Stimulated activated CD8-positive, alpha-beta memory T cell treated with anti-CD3 and anti-CD28 coated beads, Interleukin-4, amount 100 ng/mL, for 4 hours (primary cell): ENCODE measurements at places on chromosomes 7 and 10.

DNA sequence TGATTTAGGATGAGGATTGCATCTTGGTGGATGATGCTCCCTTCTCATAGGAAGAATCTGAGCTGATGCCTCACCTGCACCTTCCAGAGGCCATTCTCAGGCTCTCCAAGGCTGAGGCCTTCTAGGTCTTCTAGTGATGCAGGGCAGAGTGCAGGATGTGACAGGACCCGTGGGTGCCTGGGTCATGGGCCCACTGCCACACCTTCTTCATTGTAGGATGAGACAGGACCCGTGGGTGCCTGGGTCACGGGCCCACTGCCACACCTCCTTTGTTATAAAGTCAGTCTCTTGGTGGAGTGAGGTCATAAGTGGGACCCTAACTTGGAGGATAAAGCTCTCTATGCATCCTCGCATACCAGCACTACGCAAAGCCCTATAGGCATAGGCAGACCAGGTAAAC lies 109.9 kb upstream of the TCERG1L start:
- no peak for DNase-seq

GRCh38 chr7:42527004-42527403 lies 290.0 kb upstream of the GLI3 start:
- DNase-seq, result no peak

- no peak for DNase-seq
Measured at GRCh38 chr10:43453266-43453831, 16.4 kb downstream of the ZNF487 start.

DNA sequence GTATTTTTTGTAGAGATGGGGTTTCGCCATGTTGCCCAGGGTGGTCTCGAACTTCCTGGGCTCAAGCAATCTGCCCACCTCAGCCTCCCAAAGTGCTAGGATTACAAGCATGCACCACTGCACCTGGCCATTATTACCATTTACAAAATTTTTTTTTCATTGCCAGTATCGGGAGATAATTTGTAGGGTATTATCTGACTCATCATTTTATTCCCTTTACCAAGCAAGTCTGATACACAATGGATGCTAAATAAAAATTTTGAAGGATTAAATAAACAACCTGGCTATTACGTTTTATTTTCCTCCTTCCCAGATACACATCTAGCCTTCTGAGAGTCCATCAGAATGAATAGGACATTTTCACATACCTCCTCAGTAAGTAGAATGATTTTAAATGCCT lies 38.1 kb upstream of the CPN1 start:
- no peak for DNase-seq

GRCh38 chr10:86090807-86091206 lies 275.8 kb downstream of the GRID1 start:
- DNase-seq, result no peak

DNA sequence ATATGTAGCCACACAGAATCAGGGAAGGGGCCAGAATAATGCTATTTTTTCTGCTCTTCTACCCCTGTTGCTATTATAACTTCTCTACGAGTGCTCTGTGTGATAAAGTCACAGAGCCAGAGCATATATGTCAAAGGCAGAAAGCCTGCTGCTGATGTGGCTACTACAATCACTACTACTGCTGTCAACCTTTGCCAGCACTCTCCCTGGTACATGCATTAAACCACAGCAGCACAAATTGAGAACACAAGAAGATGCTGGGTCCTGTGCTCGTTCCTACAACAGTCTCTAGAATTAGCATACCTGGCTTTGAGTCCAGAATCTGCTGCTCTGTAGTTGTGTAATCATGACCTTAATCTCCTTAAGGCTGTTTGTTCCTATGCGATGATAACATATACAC lies 108.6 kb downstream of the SEMA3A start:
- no peak for DNase-seq

GRCh38 chr7:110470420-110470819 lies 620.5 kb upstream of the LRRN3 start:
- no peak for DNase-seq

GRCh38 chr10:98016772-98017475 lies 13.5 kb downstream of the CRTAC1 start:
- DNase-seq, result no peak

DNA sequence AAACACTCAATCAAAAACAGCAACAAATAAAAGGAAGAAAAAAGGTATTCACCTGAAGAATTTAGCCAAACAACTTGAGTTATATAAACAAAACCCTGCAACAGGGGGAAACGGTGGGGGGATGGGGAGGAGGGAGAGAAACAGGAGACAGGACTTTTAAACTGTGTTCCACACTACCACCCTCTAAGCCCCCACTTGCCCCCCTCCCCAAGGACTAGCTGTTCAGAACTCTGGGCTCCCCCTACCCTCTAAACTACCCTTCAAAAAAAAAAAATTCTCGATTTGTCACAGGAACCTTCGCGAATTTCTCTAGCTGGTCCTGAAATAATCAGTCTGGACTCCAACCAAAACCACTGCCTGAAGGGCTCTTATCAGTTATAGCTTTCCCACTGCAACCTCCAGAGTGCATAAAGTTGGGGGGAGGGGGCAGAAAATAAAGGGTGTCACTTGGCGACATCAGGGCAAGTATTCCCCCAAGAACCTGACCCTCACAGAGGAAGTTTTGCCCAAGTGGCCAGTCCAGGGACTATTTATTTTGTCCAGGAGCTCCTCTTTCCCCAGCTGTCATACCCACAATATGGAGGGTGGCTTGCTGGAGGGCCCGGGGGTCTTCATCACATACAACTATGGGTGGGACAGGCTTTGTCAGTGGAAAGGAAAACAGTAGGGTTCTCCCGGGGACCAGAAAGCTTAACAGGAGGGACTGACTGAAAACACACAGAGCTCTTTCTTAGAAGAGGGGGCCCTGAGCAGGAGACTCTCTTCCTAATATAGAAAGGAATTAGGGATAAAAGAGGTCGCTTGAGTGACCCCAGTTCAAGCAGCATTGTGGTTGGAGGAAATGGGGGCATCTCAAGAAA lies 1.3 kb downstream of the UBE2H start:
- DNase-seq, result no peak

DNA sequence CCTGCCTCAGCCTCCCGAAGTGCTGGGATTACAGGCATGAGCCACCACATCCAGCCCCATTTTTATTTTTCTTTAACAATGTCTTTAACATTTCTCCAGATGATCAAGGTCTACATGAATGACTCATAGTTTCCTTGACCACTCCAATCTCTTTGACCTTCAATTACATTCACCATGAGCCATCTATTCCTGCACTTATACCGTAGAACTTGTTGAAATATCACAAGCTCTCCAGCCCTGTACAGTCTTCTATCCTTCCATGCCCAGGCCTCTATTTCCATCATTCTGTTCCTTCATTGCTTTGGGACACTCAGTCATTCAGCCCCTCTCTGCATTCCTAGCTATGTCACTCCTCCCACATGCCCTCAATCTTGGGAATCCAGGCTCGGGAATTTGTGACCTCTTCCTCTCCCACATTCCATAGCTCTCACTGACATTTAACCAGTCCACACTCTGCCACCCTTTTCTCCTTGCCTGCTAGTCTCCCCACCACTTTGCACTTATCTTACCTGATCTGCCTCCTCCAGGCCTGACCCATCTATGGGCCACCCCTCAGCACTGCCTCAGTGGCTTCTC lies 151.8 kb upstream of the STK17A start:
- no peak for DNase-seq

GRCh38 chr7:144531181-144531580 lies 127.7 kb upstream of the NOBOX start:
- no peak for DNase-seq

DNA sequence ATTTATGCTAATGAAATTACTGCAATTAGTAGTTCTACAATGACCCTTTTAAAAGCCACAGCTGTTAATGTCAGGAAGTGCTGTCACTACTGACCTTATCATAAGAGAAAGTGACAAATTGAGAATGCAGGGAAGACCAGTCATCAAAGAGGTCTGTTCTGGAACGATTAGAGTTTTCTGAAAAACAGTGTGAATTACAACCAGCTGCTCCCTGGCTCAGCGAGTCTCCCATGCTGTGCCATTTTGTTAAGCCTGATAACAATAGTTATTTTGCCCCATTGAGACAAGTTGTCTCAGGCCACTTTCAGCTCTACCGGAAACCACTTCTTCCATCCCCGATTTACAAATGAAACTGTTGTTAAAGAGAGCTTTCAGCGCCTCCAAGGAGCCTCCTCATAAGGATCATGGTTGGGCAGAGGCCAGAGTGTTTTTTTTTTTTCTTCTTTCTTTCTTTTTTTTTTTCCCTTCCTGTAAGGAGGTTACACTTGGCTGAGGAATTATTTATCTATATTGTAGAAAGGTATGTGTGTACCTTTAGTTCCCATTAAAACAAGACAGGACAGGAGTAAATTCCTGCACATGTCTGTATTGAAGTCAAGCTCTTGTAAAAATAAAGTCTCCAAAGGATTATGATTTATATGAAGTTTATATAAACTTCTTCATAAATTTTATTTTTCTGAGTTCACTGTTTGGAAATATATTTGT lies 173.6 kb downstream of the CDCA7L start:
- DNase-seq, result no peak

DNA sequence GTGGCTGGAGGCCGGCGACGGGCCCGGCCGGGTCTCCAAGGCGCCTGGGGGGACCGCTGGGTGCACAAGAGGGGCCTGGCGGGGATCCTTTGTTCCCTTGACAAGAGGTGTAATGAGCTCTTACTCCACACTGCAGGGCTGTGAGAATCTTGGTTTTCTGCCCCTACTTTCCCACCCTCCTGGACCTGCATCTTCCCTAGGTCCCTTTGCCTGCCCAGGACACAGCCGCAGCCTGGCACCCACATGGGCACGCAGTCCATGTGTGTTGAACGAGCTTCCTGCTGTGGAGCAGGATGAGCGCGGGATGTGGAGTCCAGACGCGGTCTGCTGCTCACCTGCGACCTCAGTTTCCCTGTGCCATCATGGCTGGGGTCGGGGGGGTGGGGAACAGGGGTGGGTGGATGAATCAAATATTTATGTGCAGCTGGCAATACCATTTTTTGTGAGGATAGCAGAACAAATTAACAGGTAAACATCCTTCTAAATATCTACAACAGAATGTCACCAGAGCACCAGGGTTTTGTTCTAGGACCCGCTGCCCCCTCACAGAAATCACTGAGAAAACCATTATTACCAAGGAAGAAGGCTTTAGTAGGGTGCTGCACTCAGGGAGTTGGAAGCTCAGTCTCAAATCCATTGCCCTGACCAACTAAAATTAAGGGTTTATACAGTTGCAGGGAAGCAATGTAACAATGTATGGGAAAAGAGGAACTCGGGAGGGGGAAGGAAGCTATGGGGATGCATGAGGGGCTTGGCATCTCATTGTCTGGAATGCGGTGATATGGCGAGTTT lies 474 bp upstream of the NSMCE4A start:
- DNase-seq, result no peak

DNA sequence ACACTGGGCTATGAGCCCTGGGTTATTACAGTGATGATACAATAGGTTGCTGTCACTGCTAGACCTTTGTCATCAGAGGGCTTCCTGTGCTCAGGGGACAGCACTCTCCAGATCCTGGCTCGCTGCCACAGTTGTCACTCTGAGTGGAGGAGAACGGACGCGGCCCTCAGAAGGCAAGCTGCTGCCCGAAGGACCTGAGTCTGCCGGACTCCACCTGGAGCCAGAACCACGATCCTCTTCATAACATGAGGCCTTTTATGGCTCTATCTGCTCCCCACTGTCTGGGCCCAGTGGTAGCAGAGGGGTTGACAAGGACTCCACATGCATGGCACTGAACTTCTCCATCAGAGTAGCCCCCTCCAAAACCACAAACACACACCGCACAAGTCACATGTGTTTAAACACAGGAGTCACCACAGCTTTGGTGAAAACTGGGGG lies 94.7 kb upstream of the EFCAB10 start:
- peak; percentile 21 for DNase-seq

DNA sequence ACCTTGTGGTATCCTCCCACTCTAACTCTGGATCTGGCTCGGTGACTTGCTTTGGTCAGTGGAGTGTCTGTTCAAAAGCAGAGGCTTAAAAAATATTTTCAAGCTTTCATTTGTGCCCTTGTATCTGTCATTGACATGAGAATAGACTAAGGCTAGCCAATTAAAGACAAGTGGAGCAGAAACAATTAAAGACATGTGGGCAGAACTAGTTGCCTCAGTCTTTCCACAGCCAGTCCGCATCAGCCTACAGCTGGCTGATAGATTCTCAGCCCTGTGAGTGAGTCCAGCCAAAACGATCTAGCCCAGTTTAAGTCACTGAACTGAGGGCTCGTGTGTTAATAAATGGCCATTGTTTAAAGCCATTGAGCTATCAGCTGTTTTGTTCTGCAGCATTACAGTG lies 185.2 kb upstream of the DGKB start:
- no peak for DNase-seq

- no peak for DNase-seq
Measured at GRCh38 chr7:71459132-71459531, 327.2 kb downstream of the GALNT17 start.

DNA sequence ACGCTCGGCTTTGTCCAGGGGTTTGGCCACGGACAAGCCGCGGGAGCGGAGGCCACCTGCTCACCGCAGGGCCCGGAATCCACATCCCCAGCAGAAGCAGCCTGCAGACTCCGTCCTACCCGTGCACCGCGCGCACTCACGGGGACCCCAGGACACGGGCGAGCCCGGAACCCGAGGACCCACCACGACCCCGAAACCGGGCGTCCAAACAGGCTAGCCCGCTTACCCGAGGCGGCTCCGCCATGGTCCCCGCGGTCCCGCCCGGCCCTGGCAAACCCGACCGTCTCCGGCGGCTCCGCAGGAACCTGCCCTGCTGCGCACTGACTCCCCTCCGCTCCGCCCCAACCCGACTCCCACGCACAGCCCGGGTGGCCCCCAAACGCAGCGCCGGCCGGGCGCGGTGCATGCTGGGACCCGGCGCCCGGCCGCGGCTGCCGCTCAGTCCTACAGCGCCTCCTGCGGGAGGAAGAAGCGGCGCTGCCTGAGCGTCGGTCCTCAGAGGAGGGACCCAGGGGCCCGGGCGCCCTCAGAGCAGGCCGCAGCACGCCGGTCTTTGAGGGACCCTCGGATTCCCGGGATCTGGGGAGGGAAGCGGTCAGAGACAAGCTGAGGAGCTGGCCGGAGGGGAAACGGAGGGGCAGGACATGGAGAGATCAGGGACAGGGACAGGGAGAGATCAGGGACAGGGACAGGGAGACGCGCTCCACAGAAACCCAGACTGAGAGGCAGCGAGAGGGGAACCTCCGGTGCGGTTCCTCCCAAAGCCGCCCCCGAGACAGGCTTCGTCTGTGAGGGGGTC lies at the start of gene ZNF786:
Gene ZNF786 (minus strand): TSS at position 322 of the 799 bp plus-strand sequence. CDS start 78 bp downstream, at position 244.
- DNase-seq, result peak; percentile 93

DNA sequence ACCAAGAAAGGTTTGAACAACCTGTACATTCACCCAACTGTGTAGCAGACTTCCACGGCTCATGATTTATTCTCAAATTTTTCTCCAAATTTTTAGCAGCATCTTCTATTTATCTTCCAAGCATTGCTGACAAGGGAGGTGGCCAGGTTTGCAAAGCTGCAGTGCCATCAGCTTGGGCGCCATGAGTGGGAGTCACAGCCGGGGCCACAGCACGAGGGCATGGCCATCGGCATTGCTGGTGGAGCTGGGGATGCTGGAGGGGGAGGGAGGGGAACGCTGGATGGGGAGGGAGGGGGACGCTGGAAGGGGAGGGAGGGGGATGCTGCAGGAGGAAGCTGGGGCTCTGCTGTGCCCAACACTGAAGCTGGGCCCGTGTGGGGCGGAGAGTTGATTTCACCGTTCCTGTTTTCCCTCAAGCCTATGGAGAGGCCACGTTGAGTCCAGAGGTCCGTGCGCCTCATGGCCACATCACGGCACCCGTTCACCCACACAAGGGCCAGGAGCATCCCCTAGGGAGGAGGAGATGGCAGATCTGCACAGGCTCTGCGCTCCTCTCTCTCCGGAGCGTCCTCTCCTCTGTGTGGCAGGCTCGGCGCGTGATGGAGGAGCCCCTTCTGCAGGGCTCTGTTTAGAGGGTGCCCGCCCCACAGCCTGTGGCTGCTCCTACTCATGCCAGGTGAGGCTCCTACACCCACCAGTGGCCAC lies 520.2 kb downstream of the DNAJB6 start:
- no peak for DNase-seq
